ENCODE measurements at places on chromosomes 12 and 14. TPM values are rescaled to one million over a fixed set of nuclear protein-coding genes. Genes with fewer than 3 reads are reported as not detected.

TEAD4 gene
- total RNA-seq = 59.0 TPM

PLA2G1B gene
- total RNA-seq = not detected

TMBIM4 gene
- total RNA-seq = 75.5 TPM

RFX4 gene
- 0.40 TPM for total RNA-seq

IKBIP gene
- total RNA-seq = 50.6 TPM

DEPDC4 gene
- total RNA-seq = 5.1 TPM

KLRD1 gene
- 0.08 TPM for total RNA-seq

SNRNP35 gene
- total RNA-seq = 14.9 TPM

RTL1 gene
- 0.08 TPM for total RNA-seq

- H3K4me3 ChIP-seq = no peak overlapping the region
- no peaks in the 10 kb centered on the region for H3K36me3 ChIP-seq
- no peaks in the 10 kb centered on the region for H3K4me1 ChIP-seq
- no peaks in the 10 kb centered on the region for H3K27me3 ChIP-seq
- DNase-seq = no peak
- no peak overlapping the region for H3K27ac ChIP-seq
Measured at GRCh38 chr12:104436790-104437189, 20.0 kb upstream of the CHST11 start.

GRCh38 chr14:63848890-63849289 is 3.9 kb upstream of the SYNE2 start:
- H3K27ac ChIP-seq = no peak overlapping the region
- H3K36me3 ChIP-seq = no peaks in the 10 kb centered on the region
- no peaks in the 10 kb centered on the region for H3K27me3 ChIP-seq
- no peak overlapping the region for H3K4me3 ChIP-seq

DNA sequence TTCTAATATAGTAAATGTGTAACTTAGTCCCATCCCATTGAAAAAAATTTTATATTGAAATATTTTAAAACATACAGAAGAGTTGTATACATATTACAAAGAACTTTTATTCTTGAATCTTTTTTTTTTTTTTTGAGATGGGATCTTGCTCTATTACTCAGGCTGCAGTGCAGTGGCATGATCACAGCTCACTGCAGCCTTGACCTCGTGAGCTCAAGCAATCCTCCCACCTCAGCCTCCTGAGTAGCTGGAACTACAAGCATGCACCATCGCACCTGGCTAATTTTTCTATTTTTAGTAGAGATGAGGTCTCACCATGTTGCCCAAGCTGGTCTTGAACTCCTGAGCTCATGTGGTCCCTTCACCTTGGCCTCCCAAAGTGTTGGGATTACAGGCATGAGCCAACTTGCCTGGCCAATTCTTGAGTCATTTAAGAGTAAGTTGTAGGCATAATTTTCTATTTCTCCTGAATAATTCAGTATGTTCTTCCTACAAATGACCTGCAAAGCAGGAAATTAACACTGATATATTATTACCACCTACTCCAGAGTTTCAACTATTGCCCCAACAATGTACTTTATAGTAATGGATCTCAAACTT is 153.0 kb upstream of the BMP4 start:
- peaks cover 26% of the 10 kb centered on the region for H3K4me1 ChIP-seq
- no peak overlapping the region for H3K4me3 ChIP-seq
- DNase-seq = no peak
- H3K27ac ChIP-seq = no peak overlapping the region
- no peaks in the 10 kb centered on the region for H3K36me3 ChIP-seq
- H3K27me3 ChIP-seq = no peaks in the 10 kb centered on the region

GRCh38 chr14:69617796-69618195 is 6.4 kb downstream of the SUSD6 start:
- no peaks in the 10 kb centered on the region for H3K4me1 ChIP-seq
- H3K4me3 ChIP-seq = no peak overlapping the region
- H3K27me3 ChIP-seq = no peaks in the 10 kb centered on the region
- H3K36me3 ChIP-seq = no peaks in the 10 kb centered on the region
- DNase-seq = no peak

- no peak for DNase-seq
- no peak overlapping the region for H3K4me3 ChIP-seq
- no peak overlapping the region for H3K27ac ChIP-seq
- H3K36me3 ChIP-seq = peaks cover 57% of the 10 kb centered on the region
- no peaks in the 10 kb centered on the region for H3K4me1 ChIP-seq
- H3K27me3 ChIP-seq = no peaks in the 10 kb centered on the region
Measured at GRCh38 chr12:133106253-133106652, 23.8 kb downstream of the ZNF891 start.

- no peaks in the 10 kb centered on the region for H3K36me3 ChIP-seq
- peak overlapping the region; percentile 53 for H3K4me3 ChIP-seq
- no peaks in the 10 kb centered on the region for H3K27me3 ChIP-seq
Measured at GRCh38 chr12:1916371-1917171, 1.9 kb downstream of the CACNA2D4 start.

DNA sequence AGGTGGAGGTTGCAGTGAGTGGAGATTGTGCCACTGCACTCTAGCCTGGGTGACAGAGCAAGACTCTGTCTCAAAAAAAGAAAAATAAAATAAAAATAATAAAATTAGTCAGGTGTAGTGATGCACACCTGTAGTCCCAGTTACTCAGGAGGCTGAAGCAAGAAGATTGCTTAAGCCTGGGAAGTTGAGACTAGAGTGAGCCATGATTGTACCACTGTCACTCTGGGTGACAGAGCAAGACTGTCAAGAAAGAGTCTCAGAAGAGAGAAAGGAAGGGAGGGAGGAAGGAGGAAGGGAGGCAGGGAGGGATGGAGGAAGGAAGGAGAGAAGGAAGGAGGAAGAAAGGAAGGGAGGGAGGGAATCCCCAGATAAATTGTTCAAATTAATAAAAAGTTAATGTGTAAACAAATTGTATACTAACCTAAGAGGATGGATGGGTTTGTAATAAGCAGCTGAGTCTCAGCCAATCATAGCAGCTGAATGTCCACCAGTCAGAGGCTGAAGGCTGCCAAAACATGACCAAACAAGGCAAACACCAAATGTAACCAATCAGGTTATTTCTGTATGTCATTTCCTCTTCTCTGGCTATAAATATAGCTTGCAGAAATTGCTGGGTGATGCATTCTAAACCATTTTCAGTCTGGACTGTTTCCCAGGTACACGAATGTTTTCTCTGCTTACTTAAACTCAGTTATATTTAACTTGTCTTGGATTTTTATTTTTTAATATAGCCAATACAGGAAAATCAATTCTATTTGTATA is 6.1 kb upstream of the CDCA4 start:
- no peaks in the 10 kb centered on the region for H3K27me3 ChIP-seq
- DNase-seq = no peak
- H3K36me3 ChIP-seq = no peaks in the 10 kb centered on the region
- H3K4me3 ChIP-seq = no peak overlapping the region
- no peak overlapping the region for H3K27ac ChIP-seq
- peaks cover 19% of the 10 kb centered on the region for H3K4me1 ChIP-seq

- no peaks in the 10 kb centered on the region for H3K4me1 ChIP-seq
- H3K4me3 ChIP-seq = no peak overlapping the region
- no peak for DNase-seq
- no peaks in the 10 kb centered on the region for H3K36me3 ChIP-seq
Measured at GRCh38 chr14:31605702-31606101, 44.5 kb downstream of the NUBPL start.

DNA sequence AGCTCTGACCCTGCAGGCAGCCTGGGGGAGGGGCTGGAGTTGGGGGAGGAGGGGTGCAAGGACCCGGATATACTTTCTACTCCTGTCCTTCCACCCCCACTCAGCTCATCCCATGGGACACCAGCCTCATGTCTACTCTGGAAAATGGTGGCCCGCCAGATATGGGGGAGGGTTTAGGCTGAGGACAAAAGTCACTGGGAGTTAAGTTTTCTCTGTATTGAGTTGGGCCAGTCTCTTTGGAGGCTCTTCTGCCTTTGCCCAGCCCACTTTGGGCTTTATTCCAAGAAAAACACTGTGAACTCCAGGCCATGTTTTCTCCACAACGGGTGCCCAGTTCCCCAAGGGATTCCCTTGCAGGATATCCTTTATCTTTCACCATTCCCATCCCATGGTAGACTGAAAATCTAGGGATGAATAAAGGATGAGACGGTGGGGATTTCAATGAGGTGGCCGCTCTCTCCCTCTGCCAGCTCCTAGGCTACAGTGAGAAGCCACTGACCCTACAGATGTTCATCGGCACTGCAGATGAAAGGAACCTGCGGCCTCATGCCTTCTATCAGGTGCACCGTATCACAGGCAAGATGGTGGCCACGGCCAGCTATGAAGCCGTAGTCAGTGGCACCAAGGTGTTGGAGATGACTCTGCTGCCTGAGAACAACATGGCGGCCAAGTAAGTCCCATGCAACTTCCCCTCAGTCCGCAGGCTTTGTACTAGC is 4.9 kb downstream of the NFATC4 start:
- H3K36me3 ChIP-seq = peaks cover 14% of the 10 kb centered on the region
- H3K4me3 ChIP-seq = no peak overlapping the region
- H3K4me1 ChIP-seq = peaks cover 3% of the 10 kb centered on the region
- peak; percentile 54 for DNase-seq
- H3K27ac ChIP-seq = no peak overlapping the region
- no peaks in the 10 kb centered on the region for H3K27me3 ChIP-seq

DNA sequence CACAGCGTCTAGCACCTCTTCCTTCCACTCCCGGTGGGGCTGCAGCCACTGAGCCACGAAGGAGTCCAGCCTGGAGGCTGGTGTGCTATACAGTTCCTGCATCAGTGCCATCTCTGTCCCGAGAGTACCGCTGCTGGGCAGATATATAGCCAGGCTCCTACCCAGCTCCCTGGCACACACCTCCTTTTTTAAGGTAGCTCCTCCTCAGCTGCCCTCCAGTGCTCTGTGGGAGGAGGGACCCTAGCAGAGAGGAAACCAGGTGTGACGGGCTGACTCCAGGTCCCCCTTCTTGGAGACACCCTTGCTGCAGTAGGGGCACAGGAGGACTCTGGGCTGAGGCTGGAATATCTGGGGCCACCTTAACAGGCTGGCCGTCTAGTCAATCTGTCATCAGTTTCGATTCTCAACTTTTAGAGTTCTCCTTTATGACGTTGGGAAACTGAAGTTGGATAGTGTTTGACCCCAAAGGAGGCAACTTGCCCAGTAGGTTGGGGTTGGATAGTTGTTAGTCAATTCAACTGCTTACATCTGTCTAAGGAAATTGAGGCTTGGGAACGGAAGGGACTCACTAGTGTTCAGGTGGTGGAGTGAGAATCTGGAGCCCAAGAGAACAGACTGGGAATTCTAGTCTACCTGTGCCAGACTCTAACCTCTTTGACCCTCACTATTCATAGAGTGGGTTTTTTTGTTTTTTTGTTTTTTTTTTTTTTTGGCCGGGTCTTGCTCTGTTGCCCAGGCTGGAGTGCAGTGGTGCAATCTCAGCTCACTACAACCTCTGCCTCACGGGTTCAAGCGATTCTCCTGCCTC is at the start of gene OASL:
Gene OASL, minus strand, starts transcription at position 386 of the 808 bp plus-strand sequence. Its CDS starts 275 bp downstream, at position 111.
- peaks cover 5% of the 10 kb centered on the region for H3K27me3 ChIP-seq
- H3K4me1 ChIP-seq = peaks cover 10% of the 10 kb centered on the region
- DNase-seq = no peak
- H3K4me3 ChIP-seq = no peak within 1 kb of the TSS

- H3K4me3 ChIP-seq = no peak overlapping the region
- H3K27ac ChIP-seq = no peak overlapping the region
- DNase-seq = peak; percentile 67
- peaks cover 14% of the 10 kb centered on the region for H3K4me1 ChIP-seq
- H3K36me3 ChIP-seq = no peaks in the 10 kb centered on the region
Measured at GRCh38 chr14:99562856-99563748, 40.9 kb downstream of the CCDC85C start.

DNA sequence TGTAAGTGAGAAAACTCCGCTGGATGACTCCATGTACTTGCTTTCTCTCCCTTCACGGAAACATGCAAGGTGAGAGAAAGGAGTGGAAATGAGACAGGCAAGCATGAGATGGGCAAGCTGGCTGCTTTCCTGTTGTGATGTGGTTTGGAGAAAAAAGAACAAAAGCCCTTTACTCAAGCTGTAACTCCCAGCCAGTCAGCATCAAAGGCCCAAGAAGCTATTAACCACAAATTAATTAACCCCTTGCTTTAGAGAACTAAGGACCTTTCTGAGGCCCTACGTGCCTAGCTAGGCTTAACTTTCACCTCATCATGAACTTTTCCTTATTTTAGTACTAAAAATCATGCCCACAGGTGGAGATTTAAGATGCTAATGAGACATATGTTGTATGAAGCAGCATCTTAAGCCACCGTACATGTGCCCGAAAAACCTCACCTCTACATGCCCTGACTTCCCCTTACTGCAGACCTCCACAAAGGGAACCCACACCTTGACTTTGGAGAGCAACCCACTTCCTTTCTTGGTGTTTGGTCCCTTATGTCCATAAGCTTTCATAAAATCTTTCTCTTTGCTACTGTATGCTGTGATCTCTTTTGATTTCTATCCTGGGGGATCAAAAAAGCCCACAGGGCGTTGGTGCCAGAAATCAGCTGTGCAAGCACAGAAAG is 87.0 kb downstream of the GALNT8 start:
- no peaks in the 10 kb centered on the region for H3K36me3 ChIP-seq
- no peaks in the 10 kb centered on the region for H3K27me3 ChIP-seq
- H3K4me1 ChIP-seq = no peaks in the 10 kb centered on the region
- DNase-seq = no peak

DNA sequence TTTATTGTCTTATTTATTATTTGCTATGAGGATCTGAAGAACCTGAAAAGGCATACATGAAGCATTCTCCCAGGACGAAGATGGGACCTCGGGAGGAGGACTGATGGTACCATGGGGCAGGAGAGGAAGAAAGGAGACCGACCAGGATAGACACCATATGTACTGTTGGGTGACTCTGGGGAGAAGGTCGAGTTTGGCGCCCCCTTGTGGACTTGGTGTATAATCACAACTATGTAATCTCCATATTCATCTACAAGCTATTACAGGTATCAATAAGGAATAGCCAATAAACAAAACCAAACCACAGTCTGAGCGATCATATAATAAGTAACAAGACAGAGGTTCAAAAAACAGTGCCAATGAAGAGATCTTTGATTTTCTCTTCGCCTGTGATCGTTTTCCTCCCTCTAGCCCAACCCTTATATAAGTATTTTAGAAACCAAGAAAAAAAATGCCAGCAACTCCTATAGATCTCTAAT is 139.1 kb downstream of the SPTSSA start:
- H3K27ac ChIP-seq = no peak overlapping the region
- H3K4me3 ChIP-seq = no peak overlapping the region
- no peaks in the 10 kb centered on the region for H3K27me3 ChIP-seq
- H3K4me1 ChIP-seq = no peaks in the 10 kb centered on the region
- DNase-seq = peak; percentile 88
- no peaks in the 10 kb centered on the region for H3K36me3 ChIP-seq

- H3K27ac ChIP-seq = no peak overlapping the region
- H3K4me1 ChIP-seq = 0 out of 2 replicates have a peak, but pooled peaks cover 5% of the 10 kb centered on the region
- no peaks in the 10 kb centered on the region for H3K36me3 ChIP-seq
- no peak overlapping the region for H3K4me3 ChIP-seq
- H3K27me3 ChIP-seq = no peaks in the 10 kb centered on the region
Measured at GRCh38 chr14:71143381-71144290, 236.4 kb downstream of the PCNX1 start.

- peaks cover 6% of the 10 kb centered on the region for H3K4me1 ChIP-seq
- no peaks in the 10 kb centered on the region for H3K27me3 ChIP-seq
- H3K36me3 ChIP-seq = no peaks in the 10 kb centered on the region
- no peak for DNase-seq
Measured at GRCh38 chr14:59772233-59772632, 98.3 kb downstream of the RTN1 start.

All from SJCRH30 (cell line).